Activated CD4-positive, alpha-beta T cell treated with anti-CD3 and anti-CD28 coated beads, Interleukin-2, amount 50 U/mL, for 48 hours (primary cell): ENCODE measurements at places on chromosomes 7 and 10.

DNA sequence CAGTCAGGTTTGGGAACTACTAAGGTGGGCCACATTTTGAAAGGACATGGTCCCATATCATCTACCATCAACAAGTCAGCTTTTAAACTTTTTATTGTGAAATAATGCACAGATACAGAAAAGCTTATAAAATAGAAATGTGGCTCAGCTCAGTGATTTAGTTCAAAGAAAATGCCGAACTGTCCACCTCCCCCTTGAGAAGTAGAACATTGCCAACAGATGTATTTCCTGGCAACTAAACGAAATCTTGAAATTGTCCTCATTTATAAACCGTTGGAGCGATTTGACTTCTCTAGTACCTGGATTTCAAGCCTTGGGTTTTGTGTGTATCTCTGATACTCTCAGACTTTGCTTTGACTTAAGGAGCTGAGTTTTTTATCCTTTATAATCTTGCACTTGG lies 32.7 kb upstream of the SMNDC1 start:
- DNase-seq = no peak

DNA sequence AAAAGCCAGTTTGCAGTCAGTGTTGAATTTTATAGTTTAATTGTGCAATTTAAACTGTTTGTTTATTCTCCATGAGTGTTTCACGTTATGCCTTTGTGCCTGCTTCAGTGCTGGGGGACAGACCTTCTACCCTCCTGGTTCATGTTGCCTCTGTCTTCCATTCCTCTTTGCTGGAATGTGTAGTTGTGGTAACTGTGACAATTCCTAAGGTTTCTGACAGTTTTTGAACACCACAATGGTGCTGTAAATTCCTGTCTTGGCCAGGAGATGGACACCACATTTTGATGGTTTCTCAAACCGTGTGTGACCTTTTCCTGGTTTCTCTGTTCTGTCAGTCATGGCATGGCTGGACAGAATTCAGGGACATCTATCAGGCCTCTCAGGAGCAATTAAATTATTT lies 201.7 kb downstream of the BICC1 start:
- no peak for DNase-seq

- no peak for DNase-seq
Observed at GRCh38 chr10:59995862-59996261, 89.5 kb upstream of the CCDC6 start.

- DNase-seq = no peak
Observed at GRCh38 chr10:77229704-77230103, 407.9 kb downstream of the KCNMA1 start.

DNA sequence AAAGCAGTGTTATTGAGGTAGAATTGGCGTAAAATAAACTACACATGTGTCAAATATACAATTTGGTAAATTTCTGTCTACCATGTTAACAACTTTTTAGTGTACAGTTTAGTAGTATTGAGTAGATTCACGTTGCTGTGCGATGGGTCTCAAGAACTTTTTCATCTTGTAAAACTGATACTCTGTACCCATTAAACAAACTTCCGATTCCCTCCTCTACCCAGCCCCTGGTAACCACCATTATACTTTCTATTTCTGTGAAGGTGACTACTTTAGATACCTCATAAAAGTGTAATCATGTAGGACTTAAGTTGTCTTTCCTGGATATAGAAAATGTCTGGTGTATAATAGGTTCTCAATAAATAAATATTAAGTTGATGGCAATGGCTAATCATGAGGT lies 408.5 kb upstream of the POT1 start:
- no peak for DNase-seq

DNA sequence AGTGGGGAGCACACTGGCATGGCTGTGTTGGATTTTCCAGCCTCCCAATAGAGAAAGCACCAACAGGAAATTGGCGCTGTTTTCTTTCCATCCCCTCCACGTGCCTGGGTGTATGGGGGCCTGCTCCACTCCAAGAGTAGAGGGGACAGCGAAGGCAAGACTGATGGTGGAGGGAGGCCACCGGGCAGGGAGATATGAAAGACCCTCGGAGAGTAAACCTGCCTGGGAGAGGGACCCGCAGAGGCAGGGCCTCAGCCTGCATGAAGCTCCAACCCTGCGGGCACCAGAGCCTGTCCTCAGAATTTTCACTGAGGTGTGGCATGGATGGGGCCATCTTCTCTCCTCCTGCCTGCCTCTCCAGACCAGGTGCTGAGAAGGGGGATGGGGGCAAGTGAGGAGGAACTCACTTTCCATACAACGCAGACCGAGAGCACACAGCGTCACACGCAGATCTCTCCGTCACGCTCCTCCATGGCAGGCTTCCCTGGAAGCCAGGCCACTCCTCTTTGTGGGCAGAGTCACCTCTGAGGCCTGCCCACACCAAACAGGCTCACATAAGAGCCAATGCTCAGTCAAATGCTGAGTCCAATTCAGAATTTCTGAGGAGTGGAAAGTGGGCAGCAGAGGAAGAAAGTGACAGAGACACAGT lies 18.8 kb downstream of the ANXA11 start:
- DNase-seq = peak; percentile 51

DNA sequence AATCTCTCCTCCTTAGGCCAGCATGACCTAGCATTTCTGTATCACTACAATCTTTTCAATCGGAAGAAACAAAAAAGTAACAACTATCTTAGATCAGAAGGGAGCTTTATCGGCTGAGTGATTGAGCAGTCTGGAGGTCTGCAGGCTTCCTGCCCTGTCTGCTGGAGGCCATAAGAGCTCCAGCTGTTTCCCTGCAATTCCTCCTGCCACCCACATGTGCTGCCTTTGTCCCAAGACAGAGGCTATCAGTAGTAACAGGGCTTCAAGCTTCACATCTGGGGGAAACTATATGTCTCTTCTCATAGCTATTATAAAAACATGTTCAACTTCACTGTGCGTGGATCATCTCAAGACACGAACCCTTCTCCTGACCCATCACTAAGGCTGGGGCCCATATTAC lies 70.1 kb upstream of the VWC2 start:
- DNase-seq = no peak

DNA sequence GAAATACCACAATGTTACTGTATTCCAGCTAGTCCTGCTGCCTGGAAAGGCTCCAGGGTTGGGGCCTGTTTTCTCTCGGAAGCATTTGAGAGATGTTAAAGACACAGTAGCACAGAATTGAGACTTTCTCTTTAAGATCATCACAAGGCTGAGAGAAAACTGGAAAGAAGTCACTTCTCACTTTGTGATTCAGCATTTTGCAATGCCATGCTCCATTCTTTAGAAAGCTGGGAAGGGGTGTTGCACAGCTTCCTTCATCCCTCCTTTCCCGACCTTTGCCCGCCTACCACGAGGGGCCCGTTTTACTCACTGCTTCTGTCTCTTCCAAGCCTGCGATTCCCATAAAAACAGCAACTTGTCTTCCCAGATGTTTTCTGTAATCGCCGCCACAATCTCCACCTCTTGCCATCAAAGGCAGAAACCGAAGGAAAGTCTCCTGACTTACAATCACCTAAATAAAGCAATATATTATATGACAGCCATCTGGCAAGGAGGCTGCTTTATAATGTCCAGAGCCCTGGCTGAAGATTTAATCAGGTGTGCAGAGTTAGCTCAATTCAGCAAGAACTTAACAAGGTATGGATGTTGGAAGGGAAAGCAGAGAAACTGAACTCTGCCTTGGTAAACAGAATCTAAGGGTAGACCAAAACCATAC lies 18.9 kb downstream of the NOD1 start:
- no peak for DNase-seq

- no peak for DNase-seq
Observed at GRCh38 chr10:74011770-74012169, 13.9 kb downstream of the VCL start.
